ENCODE measurements at places on chromosomes 5 and 9. TPM values are rescaled to one million over a fixed set of nuclear protein-coding genes. Genes with fewer than 3 reads are reported as not detected.
A peak's percentile ranks its signal among the peaks of the same experiment; 100 is the strongest.

GRPEL2 gene
- 55.3 TPM for total RNA-seq

DNA sequence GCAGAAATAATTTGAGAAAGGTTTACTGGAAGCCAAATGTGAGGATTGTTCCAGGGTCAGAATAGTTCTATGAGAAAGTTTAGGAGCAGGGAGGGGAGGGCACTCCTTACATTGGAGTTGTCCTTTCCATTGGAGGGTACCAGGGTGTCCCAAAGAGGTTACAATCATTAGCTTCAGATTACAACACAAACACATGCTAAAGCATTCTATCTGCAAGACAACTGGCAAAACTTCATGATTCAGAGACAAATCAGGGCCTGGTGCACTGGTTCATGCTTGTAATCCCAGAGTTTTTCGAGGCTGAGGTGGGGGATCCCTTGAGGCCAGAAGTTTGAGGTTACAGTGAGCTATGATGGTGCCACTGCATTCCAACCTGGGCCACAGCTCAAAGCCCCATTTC, 51.8 kb downstream of the NSUN2 start:
- no peak for DNase-seq
- peaks cover 68% of the 10 kb centered on the region for H3K27me3 ChIP-seq
- no peak overlapping the region for H3K27ac ChIP-seq
- no peaks in the 10 kb centered on the region for H3K4me1 ChIP-seq

GRCh38 chr5:52269859-52270258, 517.9 kb upstream of the ITGA1 start:
- no peaks in the 10 kb centered on the region for H3K36me3 ChIP-seq
- no peak overlapping the region for H3K27ac ChIP-seq
- no peak overlapping the region for H3K4me3 ChIP-seq

DNA sequence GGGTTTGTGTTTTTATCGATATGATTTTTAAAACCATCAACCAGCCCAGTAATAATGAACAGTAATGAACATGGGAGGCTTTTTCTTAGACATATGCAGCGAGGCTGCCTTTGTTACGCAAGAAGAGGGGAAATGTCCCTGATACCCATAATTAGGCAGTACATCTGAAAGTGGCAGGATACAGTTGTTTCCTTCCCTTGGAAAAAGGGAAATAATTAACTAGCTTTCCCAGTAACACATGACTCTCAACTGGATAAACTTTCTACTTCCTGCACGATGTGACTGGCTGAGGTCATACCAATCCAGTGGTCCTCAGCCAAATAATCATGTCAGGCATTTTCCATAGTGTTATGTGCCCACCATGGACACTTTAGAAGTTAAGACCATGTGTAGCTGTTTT, 431.6 kb upstream of the C9orf72 start:
- no peak overlapping the region for H3K4me3 ChIP-seq
- no peaks in the 10 kb centered on the region for H3K27me3 ChIP-seq
- no peaks in the 10 kb centered on the region for H3K36me3 ChIP-seq
- no peak for DNase-seq
- H3K27ac ChIP-seq = no peak overlapping the region
- H3K4me1 ChIP-seq = no peaks in the 10 kb centered on the region

DNA sequence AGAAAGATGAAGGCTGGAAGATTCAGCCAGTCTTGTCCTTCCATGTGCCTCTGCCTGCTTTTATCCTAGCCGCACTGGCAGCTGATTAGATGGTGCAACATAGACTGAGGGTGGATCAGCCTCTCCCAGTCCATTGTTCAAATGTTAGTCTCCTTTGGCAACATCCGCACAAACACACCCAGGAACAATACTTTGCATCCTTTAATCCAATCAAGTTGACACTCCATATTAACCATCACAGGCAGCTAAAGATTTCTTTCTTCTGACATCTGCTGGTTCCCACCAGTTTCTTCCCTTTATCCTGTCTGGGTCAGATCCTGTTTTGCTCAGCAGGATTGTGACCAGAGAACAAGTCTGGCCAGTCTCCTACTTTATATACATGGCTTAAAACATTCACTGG, 276.5 kb upstream of the TYRP1 start:
- no peak overlapping the region for H3K4me3 ChIP-seq
- H3K4me1 ChIP-seq = no peaks in the 10 kb centered on the region
- H3K36me3 ChIP-seq = no peaks in the 10 kb centered on the region
- H3K27me3 ChIP-seq = no peaks in the 10 kb centered on the region
- no peak overlapping the region for H3K27ac ChIP-seq

DNA sequence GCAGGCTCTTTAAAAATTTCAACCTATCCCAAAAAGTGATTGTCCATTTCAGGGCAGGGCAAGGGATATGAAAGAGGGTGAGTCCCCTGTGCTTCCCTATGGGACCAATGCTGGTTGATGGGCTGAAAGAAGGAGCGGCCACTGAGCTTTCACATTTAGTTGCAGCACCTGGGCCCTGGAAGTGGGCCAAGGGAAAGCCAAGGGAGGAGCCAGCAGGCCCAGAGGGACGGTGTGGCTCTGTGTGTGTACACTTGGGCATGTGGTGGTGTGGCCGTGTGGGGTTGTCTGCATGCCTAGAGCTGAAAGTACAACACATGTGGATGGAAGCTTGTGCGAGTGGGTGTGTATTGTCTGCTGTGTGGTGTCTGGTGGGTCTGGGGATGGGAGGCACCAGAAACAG, 14.0 kb upstream of the PSMD5 start:
- H3K27me3 ChIP-seq = no peaks in the 10 kb centered on the region
- no peak for DNase-seq
- H3K36me3 ChIP-seq = peaks cover 35% of the 10 kb centered on the region
- H3K4me1 ChIP-seq = peaks cover 7% of the 10 kb centered on the region
- H3K4me3 ChIP-seq = no peak overlapping the region

- no peak overlapping the region for H3K27ac ChIP-seq
- no peak overlapping the region for H3K4me3 ChIP-seq
- DNase-seq = no peak
- H3K27me3 ChIP-seq = no peaks in the 10 kb centered on the region
- H3K36me3 ChIP-seq = no peaks in the 10 kb centered on the region
Observed at GRCh38 chr5:135234666-135235401, 164.2 kb downstream of the MACROH2A1 start.

OR2K2 gene
- not detected for total RNA-seq

EIF4EBP3 gene
- total RNA-seq = 13.9 TPM

GRCh38 chr5:57362951-57363350, 119.7 kb downstream of the ACTBL2 start:
- H3K36me3 ChIP-seq = no peaks in the 10 kb centered on the region
- no peak overlapping the region for H3K4me3 ChIP-seq
- H3K4me1 ChIP-seq = no peaks in the 10 kb centered on the region

- DNase-seq = peak; percentile 35
- H3K27me3 ChIP-seq = peaks cover 3% of the 10 kb centered on the region
- H3K4me1 ChIP-seq = peaks cover 31% of the 10 kb centered on the region
- peak overlapping the region; percentile 92 for H3K27ac ChIP-seq
Observed at GRCh38 chr5:54794135-54794975, 191.0 kb downstream of the ESM1 start.

WDR38 gene
- not detected for total RNA-seq

PDZD2 gene
- 0.42 TPM for total RNA-seq

- peaks cover 15% of the 10 kb centered on the region for H3K4me1 ChIP-seq
- H3K4me3 ChIP-seq = no peak overlapping the region
- H3K27me3 ChIP-seq = no peaks in the 10 kb centered on the region
Observed at GRCh38 chr5:41851116-41851515, 19.1 kb downstream of the OXCT1 start.

DNA sequence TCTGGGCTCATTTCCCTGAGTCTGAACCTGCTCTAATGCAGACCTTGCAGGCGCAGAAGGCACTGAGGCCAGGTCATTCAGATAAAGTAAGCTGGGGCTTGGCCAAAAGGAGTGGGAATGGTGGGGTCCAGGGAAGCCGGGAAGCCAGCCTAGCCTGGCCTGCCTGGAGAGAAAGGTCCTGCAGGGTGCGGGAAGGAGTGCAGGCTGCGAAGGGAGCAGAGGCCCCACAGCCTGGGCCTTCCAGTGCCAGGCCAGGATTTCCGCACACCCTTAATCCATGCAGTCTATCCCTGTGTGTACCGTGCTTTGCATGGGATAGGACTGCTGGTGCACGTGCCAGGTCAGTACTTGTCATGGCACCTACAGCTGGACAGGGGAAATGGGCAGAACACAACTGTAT, 3.6 kb upstream of the STING1 start:
- no peak for DNase-seq
- H3K4me3 ChIP-seq = no peak overlapping the region
- no peak overlapping the region for H3K27ac ChIP-seq
- H3K27me3 ChIP-seq = no peaks in the 10 kb centered on the region
- H3K4me1 ChIP-seq = peaks cover 22% of the 10 kb centered on the region
- no peaks in the 10 kb centered on the region for H3K36me3 ChIP-seq

DNA sequence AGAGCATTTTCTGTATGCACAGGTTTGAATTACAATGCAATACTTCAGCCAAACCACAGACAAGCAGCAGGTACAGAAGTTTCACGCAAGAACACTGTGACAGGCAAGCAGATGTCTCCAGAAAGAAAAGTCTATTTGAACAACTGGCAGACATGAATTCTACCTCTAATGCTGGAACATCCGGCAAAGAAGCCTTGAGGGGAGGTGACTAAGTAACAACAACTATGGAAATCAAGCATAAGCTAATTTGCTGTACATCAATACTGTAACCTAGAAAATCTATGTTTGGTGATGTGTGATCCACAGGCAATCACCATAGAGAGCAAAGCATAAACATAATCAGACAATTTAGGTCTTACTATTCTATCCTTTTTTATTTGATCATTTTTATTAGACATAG, 65.5 kb downstream of the PLK2 start:
- H3K4me3 ChIP-seq = no peak overlapping the region
- H3K27me3 ChIP-seq = peaks cover 4% of the 10 kb centered on the region
- no peak overlapping the region for H3K27ac ChIP-seq
- DNase-seq = no peak
- H3K4me1 ChIP-seq = no peaks in the 10 kb centered on the region

BRD9 gene
- total RNA-seq = 51.6 TPM

PCAT7 gene
- total RNA-seq = not detected

DNA sequence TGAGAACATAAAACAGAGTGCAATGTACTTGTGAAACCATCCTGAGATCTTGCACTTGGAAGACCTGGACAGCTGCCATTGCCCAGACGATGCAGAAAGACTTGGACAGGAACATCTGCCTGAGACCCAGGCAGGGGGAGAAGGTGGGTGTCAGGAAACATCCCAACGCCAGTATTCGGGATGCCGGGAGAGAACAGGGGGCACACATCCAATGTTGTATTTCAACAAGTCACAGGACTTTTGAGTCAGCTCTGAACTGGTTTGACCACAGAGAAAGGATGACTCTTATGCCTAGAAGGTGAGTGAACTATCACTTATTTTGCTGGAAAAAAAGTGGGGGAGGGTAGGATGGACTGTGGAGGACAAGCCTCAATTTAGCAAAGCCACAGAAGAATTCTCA, 124.6 kb downstream of the ROR2 start:
- no peak overlapping the region for H3K4me3 ChIP-seq
- H3K27ac ChIP-seq = no peak overlapping the region
- H3K36me3 ChIP-seq = no peaks in the 10 kb centered on the region
- no peaks in the 10 kb centered on the region for H3K4me1 ChIP-seq

SLCO6A1 gene
- not detected for total RNA-seq

GALNT10 gene
- total RNA-seq = 16.8 TPM

GRCh38 chr5:113807427-113807991, 294.0 kb downstream of the YTHDC2 start:
- H3K27me3 ChIP-seq = peaks cover 3% of the 10 kb centered on the region
- no peak overlapping the region for H3K4me3 ChIP-seq
- no peaks in the 10 kb centered on the region for H3K4me1 ChIP-seq
- no peak overlapping the region for H3K27ac ChIP-seq
- DNase-seq = no peak
- H3K36me3 ChIP-seq = no peaks in the 10 kb centered on the region

DNA sequence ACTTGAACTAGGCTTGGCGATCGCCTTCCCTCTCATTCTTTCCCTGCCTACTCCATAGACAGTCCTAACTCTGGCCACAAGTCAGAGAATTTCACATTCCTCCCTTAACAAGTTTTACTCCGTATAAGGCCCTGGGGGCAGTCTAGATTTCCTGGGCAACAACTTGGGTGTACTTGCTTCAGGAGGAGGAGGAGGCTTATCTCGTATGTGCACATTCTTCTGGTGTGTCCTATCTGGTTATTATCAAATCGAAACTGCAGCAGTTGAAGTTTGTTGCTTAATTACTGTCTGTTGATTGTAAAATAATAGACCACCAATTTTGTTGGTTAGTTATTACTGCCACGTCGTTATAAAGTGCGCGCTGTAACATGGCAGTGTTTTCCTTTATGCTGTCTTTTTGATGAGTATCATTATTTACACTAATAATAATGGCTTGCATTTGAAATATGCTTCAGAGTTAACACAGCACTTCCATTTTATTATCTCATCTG, 42.0 kb downstream of the PIP5K1B start:
- H3K36me3 ChIP-seq = no peaks in the 10 kb centered on the region
- H3K4me1 ChIP-seq = peaks cover 6% of the 10 kb centered on the region
- no peaks in the 10 kb centered on the region for H3K27me3 ChIP-seq
- DNase-seq = no peak
- H3K27ac ChIP-seq = no peak overlapping the region

DNA sequence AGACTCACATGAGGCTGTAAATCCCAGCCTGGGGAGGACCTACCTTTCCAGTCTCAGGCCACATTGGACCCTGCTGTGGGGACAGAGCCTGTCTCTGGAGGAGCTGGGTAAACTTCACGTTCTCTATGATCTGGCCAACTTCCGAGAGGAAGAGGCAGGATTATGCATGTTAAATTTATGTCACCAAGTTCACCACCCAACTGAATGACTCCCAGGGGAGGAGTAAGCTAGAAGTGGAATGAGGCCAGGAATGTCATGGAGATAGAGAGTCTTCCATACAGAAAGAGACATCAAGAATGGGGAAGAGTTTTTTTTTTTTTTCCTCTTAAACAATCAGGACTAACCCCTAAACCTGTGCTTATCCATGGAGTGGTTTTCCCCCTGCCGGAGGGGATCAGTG, 90.3 kb upstream of the PALM2AKAP2 start:
- H3K27ac ChIP-seq = no peak overlapping the region
- no peaks in the 10 kb centered on the region for H3K36me3 ChIP-seq
- no peaks in the 10 kb centered on the region for H3K4me1 ChIP-seq
- no peak overlapping the region for H3K4me3 ChIP-seq

- DNase-seq = no peak
- H3K27me3 ChIP-seq = peaks cover 32% of the 10 kb centered on the region
- H3K27ac ChIP-seq = no peak overlapping the region
- H3K4me3 ChIP-seq = no peak overlapping the region
Observed at GRCh38 chr5:141742866-141743851, 61.1 kb upstream of the ARAP3 start.

DNA sequence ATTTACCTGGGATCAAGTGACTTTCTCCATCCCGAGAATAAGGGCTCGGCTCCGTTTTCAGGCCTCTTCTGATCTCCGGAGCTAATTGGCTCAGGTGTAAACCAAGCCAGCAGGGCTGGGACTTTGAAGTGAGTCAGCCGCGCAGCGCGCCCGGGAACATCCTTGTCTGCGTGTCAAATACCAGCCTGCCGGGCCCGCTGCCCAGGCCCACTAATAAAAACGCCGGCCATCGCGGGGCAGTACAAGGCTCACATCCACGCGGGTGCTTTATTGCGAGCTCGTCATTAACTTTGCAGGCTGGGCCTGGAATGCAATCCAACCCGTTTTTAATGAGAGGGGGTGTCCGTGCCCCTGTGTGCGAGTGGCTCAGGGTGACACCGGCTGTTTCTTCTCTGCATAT, 416.8 kb downstream of the IRX2 start:
- no peak overlapping the region for H3K4me3 ChIP-seq
- DNase-seq = no peak
- H3K27ac ChIP-seq = no peak overlapping the region
- no peaks in the 10 kb centered on the region for H3K4me1 ChIP-seq

- peaks cover 29% of the 10 kb centered on the region for H3K4me1 ChIP-seq
- peak within 1 kb of the TSS; percentile 93 for H3K4me3 ChIP-seq
Observed at GRCh38 chr5:181260720-181261319, at the start of gene TRIM52. Gene TRIM52, minus strand, starts transcription at chr5:181261143. Its CDS starts 330 bp downstream, at chr5:181260813.
